HCT116 (cell line): ENCODE measurements at places on chromosomes 6 and 20. TPM values are rescaled to one million over a fixed set of nuclear protein-coding genes. Genes with fewer than 3 reads are reported as not detected.

The MLN gene
- not detected for total RNA-seq

The SNAP25 gene
- 0.39 TPM for total RNA-seq

The SIRPB1 gene
- 1.9 TPM for total RNA-seq

The SCGN gene
- total RNA-seq = not detected

GRCh38 chr6:166112580-166112979, 55.1 kb downstream of the TBXT start:
- DNase-seq = no peak
- H3K36me3 ChIP-seq = no peaks in the 10 kb centered on the region
- H3K27ac ChIP-seq = no peak overlapping the region
- no peak overlapping the region for H3K4me3 ChIP-seq
- no peaks in the 10 kb centered on the region for H3K4me1 ChIP-seq
- H3K27me3 ChIP-seq = no peaks in the 10 kb centered on the region

- no peak overlapping the region for H3K27ac ChIP-seq
- no peaks in the 10 kb centered on the region for H3K27me3 ChIP-seq
- no peaks in the 10 kb centered on the region for H3K36me3 ChIP-seq
These were observed 43.7 kb downstream of the APCDD1L start for GRCh38 chr20:58471193-58472164.

DNA sequence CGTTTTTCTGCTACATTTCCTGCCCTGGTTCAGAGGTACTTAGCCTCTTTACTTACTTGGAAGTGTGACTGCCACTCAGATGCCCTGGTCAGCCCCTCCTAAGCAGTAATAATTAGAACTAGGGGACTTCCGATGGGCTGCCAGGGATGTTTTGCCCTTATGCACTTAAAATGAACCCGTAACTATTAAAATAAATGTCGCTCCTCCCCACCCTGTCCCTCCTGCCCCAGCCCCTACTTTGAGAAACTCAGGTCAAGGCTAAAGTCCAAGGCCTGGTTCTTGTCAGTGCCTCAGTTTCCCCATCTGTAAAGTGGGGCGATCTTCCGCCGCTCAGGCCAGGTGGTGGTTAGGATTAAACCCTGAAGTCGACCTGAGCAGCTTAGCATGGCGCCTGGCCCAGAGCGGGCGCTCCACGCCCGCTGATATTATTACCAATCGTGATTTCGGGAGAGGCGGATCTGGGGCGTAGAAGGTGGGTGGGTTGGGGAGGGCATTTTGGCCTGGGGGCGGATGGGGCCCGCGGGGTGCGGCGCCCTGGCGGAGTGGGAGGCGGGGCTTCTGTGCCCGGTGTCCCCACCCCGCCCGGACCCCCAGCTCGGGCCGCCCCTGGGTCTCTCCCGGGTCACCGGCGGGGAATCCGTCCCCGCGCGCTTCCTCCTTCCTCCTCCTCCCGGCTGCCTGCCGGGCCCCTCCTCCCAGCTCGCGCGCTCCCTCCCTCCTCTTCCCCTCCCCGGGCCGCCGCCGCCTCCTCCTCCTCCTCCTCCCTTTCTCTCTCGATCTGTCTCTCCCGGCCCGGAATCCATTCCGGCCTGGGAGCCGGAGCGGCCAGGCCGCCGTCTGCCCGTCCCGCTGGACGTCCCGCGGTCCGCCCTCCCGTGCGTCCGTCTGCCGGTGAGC, at the start of gene SRC:
Gene SRC, plus strand, starts transcription at position 802 of the 897 bp plus-strand sequence. CDS start 38,014 bp downstream, outside the sequence.
- no peaks in the 10 kb centered on the region; the same call in 1 of the 2 replicates for H3K36me3 ChIP-seq
- peaks cover 28% of the 10 kb centered on the region for H3K4me1 ChIP-seq
- no peak for DNase-seq

DNA sequence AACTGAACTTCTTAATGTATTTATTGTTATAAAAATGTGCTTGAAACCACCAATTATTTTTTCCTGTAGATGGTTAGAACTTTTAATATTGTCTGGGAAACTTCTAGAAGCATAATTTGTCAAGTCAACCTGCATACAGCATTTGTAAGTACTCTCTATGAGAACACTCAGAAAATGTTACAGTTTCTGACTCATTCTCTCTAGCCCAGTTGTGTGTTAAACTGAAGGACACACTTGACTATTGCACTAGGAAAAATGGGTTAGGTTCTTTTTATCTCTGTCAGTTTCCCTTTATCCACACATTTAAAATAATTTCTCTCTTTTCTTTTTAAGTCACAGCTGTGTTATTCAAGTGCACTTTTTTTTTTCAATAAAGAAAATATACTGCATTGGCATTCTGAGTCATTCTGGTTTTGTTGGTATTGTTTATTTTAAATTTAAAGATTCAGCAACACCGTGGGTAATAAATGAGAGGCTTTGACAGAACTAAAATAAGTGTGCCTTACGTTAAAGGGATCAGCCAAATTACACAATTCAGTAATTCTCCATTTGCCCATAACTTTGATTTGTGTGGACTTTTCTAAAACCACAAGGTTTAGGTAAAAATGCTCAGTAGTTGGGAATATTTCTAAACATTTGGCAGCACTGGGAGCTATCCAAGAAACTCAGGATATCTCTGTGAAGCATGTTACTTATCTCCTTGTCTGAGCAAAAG, 50.7 kb downstream of the OPN5 start:
- H3K4me1 ChIP-seq = no peaks in the 10 kb centered on the region
- no peak overlapping the region for H3K27ac ChIP-seq
- no peak overlapping the region for H3K4me3 ChIP-seq
- no peaks in the 10 kb centered on the region for H3K36me3 ChIP-seq

GRCh38 chr6:44202972-44203750, 13.6 kb upstream of the MYMX start:
- no peak for DNase-seq
- H3K36me3 ChIP-seq = no peaks in the 10 kb centered on the region
- no peak overlapping the region for H3K4me3 ChIP-seq
- H3K4me1 ChIP-seq = no peaks in the 10 kb centered on the region
- H3K27ac ChIP-seq = no peak overlapping the region
- H3K27me3 ChIP-seq = no peaks in the 10 kb centered on the region

- no peaks in the 10 kb centered on the region for H3K4me1 ChIP-seq
- no peak overlapping the region for H3K27ac ChIP-seq
- no peak overlapping the region for H3K4me3 ChIP-seq
- no peak for DNase-seq
- H3K27me3 ChIP-seq = no peaks in the 10 kb centered on the region
- no peaks in the 10 kb centered on the region for H3K36me3 ChIP-seq
These were observed 103.6 kb upstream of the SCGN start for GRCh38 chr6:25548451-25548850.

DNA sequence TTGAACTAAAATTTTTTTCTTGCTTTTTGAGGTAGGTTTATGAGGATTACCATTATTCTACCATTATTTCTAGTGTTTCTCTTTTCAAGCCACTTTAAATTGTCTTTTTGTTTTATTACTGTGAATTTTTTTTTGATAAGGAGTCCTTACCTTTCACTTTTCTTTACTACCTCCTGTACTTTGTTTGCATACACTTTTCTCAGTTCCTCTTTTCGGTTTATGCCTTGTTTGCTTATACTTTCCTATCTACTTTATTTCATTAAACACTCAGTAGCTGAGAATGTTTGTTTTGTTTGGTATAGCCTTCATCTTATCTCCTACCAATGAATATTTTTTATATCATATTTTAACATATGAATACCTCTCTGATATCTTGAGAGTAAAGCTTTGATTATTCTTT, 147.9 kb downstream of the TFAP2B start:
- no peak for DNase-seq
- H3K27me3 ChIP-seq = no peaks in the 10 kb centered on the region
- H3K27ac ChIP-seq = no peak overlapping the region
- no peak overlapping the region for H3K4me3 ChIP-seq

GRCh38 chr6:153927867-153928266, 111.2 kb upstream of the OPRM1 start:
- H3K27me3 ChIP-seq = no peaks in the 10 kb centered on the region; the same call in 1 of the 2 replicates
- H3K4me1 ChIP-seq = no peaks in the 10 kb centered on the region
- H3K4me3 ChIP-seq = no peak overlapping the region
- H3K36me3 ChIP-seq = no peaks in the 10 kb centered on the region
- DNase-seq = no peak

DNA sequence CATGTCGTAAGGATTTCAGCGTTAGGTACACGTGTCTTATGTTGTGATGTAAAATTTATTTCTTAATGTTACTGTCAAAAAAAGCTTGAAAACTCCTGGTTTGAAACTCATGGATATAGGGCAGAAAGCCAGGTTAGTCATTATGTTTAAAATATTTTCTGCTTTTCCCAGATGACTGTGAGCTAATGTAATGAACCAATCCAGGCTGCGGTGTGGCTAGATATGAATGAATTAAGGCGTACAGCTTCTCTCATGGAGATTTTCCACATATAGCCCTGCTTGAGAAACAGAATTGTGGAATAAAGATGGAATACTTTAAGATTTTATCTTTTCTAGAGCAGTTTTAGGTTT, 80.3 kb upstream of the STMND1 start:
- DNase-seq = no peak
- no peak overlapping the region for H3K4me3 ChIP-seq
- H3K27me3 ChIP-seq = no peaks in the 10 kb centered on the region
- no peaks in the 10 kb centered on the region for H3K4me1 ChIP-seq
- H3K27ac ChIP-seq = no peak overlapping the region

- peak; percentile 78 for DNase-seq
- no peaks in the 10 kb centered on the region for H3K27me3 ChIP-seq
- peaks cover 8% of the 10 kb centered on the region for H3K4me1 ChIP-seq
- H3K4me3 ChIP-seq = peak overlapping the region; percentile 2; the same call in 1 of the 2 replicates
These were observed 177.9 kb upstream of the ZNF184 start for GRCh38 chr6:27650620-27651370.

DNA sequence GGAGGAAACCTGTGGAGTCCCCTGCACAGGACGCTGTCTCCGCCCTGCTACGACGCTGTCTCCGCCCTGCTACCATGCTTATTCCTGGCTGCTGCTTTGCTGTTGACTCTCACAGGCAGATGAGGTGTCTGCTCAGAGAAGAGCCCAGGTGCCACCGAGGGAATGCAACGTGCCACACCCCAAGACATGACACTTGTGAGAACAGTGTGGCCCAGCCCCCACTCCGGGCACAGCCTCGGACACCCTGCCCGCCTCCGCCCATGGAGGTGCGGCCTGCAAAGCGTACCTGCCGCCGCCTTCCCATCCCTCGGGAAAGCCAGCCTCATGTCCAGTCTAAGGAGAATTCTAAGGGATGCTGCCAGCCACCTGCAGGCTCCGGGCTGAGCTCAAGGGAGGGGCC, 15.6 kb upstream of the MRGBP start:
- H3K4me3 ChIP-seq = no peak overlapping the region
- no peaks in the 10 kb centered on the region for H3K27me3 ChIP-seq
- H3K36me3 ChIP-seq = no peaks in the 10 kb centered on the region
- H3K27ac ChIP-seq = no peak overlapping the region
- DNase-seq = no peak
- H3K4me1 ChIP-seq = peaks cover 47% of the 10 kb centered on the region

DNA sequence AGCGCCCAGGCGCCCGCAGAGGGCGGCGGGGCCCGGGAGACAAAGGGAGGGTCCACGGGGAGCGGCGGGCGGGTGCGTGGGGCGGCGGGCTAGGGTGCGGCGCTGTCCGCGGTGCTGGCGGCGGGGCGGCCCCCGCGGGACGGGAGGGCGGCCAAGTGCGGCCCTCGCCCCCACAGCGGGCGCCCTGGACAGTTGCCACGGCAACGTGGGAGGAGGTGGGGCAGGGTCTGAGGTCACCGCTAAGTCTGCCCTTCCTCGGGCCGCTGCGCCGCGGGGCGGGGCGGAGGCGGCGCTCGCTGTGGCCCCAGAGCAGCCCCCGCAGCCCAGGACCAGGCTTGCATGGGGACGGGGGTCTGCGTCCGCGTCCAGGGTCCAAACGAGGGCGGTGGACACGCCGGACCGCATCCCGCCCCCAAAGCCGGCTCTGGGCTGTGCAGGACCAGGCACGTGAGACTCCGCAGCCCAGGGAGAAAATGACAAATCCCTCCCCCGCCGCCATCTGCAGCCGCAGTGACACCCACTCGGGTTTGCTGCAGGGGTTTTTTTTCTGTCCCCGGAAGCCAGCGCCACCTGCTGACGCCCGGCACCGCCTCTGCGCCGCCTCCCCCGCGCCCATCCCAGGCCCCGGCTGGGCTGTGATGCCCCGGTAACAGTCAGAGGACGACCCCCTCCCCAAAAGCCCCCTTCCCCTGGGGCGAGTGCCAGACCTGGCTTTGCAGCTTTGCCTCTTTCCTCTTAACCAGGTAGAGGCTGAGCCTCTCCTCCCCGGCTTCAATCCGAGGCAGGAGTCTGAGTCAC, 36.8 kb downstream of the YTHDF1 start:
- H3K4me1 ChIP-seq = peaks cover 10% of the 10 kb centered on the region
- H3K36me3 ChIP-seq = no peaks in the 10 kb centered on the region
- DNase-seq = peak; percentile 18
- H3K27ac ChIP-seq = no peak overlapping the region; the same call in 1 of the 2 replicates
- no peaks in the 10 kb centered on the region for H3K27me3 ChIP-seq

- no peak overlapping the region for H3K4me3 ChIP-seq
- H3K36me3 ChIP-seq = no peaks in the 10 kb centered on the region
These were observed 95.0 kb downstream of the TOX2 start for GRCh38 chr20:44009679-44009992.

DNA sequence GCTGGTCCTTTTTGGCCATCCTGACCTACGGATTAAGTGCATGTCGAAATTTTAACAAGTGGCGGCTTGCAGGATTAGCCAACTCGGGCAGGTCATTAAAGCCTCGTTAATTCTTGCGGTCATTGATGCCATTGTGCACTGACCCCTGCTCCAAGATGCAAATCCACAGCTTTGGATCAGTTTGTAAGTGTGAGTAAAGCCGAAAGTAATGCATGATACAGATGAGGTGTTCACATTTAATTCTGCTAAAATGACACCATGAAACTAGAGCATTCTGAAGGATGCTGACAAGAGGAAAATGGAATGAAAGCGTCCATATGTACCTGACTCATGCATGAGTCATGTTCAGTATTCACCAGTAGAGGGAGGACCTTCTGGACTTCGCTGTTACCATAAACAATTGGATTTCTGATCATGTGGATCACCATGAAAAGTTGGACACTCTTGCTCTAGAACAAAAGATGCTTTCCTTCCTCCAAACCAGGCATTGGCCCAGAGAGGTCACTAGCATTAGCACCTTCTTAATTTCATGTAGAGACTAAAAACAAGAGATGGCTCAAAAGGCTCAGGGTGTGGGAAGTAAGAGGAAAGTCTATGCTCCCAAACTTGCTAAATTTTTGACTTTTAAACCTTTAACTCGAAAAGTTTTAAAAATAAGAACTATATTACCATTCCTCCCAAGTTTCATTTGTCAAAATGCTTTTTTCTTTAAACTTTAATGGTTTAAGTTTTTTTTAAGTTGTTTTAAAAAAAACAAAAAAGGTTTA, 48.0 kb downstream of the MUC22 start:
- peak; percentile 70 for DNase-seq
- H3K27me3 ChIP-seq = no peaks in the 10 kb centered on the region
- no peaks in the 10 kb centered on the region for H3K36me3 ChIP-seq
- H3K4me1 ChIP-seq = peaks cover 9% of the 10 kb centered on the region; the same call in 1 of the 2 replicates
- no peak overlapping the region for H3K4me3 ChIP-seq
- H3K27ac ChIP-seq = no peak overlapping the region

DNA sequence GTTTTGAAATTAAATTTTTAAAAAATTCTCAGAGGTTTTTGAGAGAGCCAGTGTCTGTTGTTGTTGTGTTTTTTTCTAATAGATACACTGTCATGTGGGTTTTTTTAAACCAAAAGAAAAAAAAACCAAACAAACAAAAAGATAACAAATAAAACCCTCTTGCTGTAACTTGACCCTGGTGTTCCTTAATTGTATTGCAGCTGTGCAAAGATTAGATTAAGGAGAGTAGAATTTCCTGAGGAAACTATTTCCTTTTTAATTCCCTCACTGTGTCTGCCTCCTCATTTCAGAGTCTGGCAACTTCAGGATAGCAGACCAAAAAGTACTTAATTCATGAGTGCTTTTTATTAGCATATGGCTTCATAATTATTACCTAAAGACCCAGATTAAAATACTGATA, 281.9 kb downstream of the EPM2A start:
- no peaks in the 10 kb centered on the region for H3K27me3 ChIP-seq
- H3K36me3 ChIP-seq = no peaks in the 10 kb centered on the region
- H3K4me3 ChIP-seq = no peak overlapping the region
- H3K27ac ChIP-seq = no peak overlapping the region
- DNase-seq = peak; percentile 12
